ENCODE measurements at places on chromosomes 4 and X. TPM values are rescaled to one million over a fixed set of nuclear protein-coding genes. Genes with fewer than 3 reads are reported as not detected.

GRCh38 chr4:85210353-85210752 lies 243.9 kb upstream of the WDFY3 start:
- DNase-seq = no peak

- no peak for DNase-seq
These were observed 32.7 kb upstream of the TCEANC start for GRCh38 chrX:13620207-13620606.

DNA sequence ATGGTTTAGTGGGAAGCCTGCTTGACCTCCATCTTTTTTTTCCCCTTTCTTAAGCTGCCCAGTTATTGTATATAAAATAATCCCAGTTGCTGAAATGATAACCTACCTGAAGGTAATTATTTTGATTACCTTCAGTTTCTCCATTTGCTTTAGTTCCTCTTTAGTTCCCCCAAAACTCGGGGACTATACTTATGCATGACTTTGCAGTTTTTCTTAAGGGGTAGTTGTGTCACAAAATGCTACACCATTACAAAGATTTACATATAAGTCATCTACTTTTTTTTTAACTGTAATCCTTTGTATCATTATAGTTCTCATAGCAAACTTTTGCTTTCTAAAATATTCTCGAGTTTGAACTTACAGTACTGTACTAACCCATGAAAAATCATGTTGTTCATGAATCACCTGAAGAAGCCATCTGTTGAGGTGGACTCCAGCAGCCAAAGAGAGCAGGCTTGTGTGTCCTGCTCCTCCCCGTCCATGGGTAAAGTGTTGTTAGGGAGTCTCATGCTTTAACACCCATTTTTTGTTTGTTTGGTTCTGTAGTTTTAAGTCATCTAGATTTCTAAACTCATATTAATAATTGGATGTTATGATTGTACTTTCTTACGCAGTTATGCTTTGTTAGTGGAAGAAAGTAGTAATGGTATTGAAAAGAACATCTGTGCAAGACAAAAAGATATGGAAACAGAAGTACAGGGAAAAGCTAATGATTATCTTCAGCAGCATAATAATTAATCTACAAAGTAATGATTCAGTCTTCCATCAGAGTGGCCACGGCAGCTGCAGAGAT lies 34.6 kb downstream of the HADH start:
- no peak for DNase-seq

GRCh38 chr4:14771094-14771493 lies 231.2 kb upstream of the CPEB2 start:
- no peak for DNase-seq

DNA sequence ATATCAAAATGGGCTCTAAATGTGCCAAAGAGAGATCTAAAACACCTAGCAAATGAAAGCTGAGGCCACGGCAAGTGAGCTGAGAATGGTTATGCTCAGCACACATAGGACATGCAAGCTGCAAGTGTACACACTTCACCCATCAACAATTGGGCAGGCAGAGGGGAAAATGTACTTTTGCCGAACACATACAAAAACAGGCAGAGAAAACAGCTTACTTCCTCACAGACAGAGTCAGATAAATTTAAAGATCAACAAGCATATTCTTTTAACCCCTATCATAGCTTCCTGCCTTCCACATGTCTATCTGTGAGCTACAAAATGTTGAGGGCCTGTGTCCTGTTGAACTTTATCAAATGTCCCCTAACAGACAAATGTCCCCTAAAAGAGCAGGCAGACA lies 60.3 kb downstream of the SH3KBP1 start:
- DNase-seq = no peak

DNA sequence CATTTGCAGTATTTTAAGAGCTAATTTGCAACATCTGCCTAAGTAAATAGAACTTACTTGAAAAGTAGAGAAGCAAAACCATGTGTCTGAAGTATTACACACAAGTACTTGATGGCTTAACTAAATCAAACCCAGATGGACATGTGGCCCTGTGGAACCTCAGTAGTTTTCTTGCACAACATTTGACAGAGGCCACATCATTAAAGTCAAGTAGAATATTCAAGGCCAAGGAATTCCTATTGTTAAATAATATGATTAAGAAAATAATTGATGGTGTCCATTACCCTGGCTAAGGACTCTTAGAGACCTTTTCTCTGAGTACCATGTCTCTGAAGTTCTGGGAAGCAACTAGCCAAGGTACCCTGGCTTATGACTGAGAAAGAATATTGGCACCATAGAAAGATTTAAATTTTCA lies 135.4 kb upstream of the OTUD4 start:
- no peak for DNase-seq

- no peak for DNase-seq
These were observed 9.6 kb downstream of the PPP3CA start for GRCh38 chr4:101337688-101338087.

- no peak for DNase-seq
These were observed 71.5 kb downstream of the SLC16A2 start for GRCh38 chrX:74492720-74493201.

DNA sequence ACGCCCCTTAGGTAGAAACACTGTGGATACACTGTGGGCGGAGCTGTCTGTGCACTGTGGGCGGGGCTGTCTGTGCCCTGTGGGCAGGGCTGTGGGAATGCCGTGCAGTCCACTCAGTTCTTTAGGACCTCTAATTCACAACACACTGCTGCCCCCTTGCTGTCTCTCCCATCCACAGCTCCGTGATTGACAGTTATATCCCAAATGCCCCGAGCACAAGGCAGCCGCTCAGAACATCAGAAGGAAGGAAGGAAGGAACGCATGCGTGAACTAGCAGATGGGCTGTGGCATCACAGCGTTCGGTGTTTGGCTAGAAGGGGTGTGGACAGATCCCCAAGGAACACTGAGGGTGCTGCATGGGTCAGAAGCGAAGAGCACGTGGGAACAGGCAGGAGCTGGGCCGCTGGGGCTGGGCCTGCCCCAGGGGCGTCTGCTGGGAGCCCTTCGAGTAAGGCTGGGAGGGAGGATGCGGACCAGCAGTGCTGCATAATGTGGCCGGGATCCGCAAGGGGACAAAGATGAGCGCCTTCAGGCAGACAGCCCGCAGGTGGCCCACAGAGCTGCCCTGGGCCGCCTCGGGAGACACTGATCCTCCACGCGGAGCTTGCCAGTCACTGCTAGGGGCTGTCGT lies 29.8 kb downstream of the ACOX3 start:
- DNase-seq = no peak

DNA sequence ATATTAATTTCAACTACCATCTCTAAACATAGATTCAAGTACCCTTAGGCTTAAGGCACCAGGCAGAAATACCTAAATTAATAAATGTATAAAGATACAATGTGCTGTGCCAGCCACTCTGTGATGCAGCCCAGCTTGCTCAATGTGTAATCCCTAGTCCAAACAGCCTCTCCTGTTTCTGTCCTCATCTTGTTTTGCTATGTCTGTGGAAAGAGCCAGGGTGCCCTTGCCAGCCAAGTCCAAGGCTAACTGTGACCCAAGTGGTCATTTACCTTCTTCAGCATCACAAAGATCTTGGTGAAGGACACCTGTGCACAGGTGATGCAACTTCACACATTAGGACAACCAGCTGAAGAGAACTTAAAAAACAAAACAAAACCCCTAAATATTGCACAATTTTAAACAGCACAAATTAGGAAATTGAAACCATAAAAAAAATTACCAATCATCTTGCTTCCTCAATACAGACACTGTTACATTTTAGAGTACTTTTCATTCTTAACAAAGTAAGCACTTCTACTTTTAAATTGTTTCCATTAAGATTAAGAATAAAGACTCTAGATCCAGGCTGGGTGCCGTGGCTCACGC lies 89.6 kb downstream of the C4orf51 start:
- no peak for DNase-seq

DNA sequence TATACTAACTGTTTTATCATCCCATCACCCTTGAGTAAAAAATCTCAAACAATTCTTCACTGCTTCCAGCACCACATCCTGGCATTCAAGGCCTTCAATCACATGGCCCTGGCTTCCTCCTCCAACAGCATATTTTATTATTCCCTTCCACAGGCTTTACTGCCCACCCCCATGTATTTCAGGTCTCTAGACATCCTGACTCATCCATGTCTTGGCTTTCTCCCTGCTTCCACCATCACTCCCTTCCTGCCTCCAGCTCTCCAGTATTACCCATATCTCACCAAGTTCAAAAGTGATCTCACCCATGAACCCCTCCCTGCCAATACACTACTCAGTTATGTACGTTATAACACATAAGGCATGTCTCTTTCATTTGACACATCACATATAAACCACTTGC lies 34.7 kb upstream of the PLAC1 start:
- DNase-seq = no peak

GRCh38 chr4:35503435-35503834 lies 740.9 kb downstream of the ARAP2 start:
- DNase-seq = no peak

- DNase-seq = no peak
These were observed 365.7 kb downstream of the PPP3CA start for GRCh38 chr4:100981447-100982204.

DNA sequence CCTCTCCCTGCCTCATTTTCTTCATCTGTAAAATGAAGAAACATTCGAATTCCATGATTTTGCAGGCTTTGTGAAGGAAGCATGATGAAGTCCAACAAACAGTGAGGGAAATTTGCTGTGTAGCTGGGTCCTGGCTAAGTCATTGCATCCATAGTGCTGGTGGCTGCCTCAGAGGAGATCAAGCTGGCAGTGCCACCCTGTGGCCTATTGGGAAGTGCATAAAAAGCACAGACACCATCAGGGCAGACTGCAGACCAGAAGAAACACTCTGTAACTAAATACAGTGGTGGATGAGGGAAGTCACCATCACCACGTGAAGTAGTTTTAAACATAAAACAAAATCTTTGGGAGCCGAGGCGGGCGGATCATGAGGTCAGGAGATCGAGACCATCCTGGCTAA lies 40.7 kb upstream of the DDX3X start:
- DNase-seq = no peak

DNA sequence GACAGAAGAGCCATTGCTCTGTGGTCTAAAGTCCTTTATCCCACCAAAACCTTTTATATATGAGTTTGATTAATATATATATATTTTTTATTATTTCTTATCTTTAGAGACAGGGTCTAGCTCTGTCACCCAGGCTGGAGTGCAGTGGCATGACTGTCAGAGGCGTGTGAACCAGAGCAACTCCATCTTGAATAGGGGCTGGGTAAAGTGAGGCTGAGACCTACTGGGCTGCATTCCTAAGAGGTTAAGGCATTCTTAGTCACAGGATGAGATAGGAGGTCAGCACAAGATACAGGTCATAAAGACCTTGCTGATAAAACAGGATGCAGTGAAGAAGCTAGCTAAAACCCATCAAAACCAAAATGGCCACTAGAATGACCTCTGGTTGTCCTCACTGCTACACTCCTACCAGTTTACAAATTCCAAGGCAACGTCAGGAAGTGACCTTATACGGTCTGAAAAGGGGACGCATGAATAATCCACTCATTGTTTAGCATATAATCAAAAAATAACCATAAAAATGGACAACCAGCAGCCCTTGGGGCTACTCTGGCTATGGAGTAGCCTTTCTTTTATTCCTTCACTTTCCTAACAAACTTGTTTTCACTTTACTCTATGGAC lies 10.5 kb downstream of the TBCK start:
- DNase-seq = no peak

The MEPE gene
- not detected for polyA plus RNA-seq

The CT55 gene
- 0.29 TPM for polyA plus RNA-seq

The SMARCA5 gene
- polyA plus RNA-seq = 143 TPM

The GABRB1 gene
- polyA plus RNA-seq = 0.76 TPM

The IL2RG gene
- polyA plus RNA-seq = 1.2 TPM

The PPP2R2C gene
- 0.22 TPM for polyA plus RNA-seq

The REPS2 gene
- polyA plus RNA-seq = 20.1 TPM

The RHOXF2B gene
- polyA plus RNA-seq = not detected

Data from right renal cortex interstitium (tissue), 3 donors.